Activated CD8-positive, alpha-beta memory T cell treated with anti-CD3 and anti-CD28 coated beads for 48 hours (primary cell): ENCODE measurements at places on chromosomes 1 and 21.

GRCh38 chr1:87305762-87306161 lies 22.9 kb upstream of the LMO4 start:
- DNase-seq: no peak

DNA sequence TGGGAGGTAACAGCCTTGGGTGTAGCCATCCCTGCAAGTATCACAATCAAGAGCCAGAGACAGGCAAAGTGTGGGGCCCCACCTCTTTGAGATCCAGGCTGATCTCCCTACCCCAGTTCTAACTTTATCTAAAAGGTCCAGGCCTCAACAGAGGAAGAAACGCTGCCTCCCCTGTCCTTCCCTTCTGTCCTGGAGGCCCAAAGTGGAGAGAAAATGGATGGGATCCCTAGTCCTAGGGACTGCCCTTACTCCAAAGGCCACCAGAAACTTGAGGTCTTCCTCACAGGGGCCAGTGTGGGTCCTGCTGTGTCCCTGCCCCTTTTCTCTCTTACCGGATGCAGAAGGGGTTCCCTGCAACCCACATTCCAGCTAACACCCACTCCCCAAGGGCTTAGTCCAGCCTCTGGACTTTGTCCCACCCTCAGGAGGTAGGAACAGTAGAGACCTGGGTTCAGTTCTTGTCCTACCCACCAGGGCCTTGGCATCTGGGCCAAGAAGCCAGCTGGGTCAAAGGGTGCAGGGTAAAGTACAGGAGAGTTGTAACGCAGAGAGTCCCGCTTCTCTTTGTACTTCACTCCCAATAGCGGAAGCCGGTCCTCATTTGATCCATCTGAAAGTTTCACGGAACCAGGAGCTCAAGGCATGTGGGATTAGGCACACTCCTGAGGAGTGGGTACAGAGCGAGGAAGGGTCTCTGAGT lies 1.9 kb downstream of the HDGF start:
- no peak for DNase-seq

DNA sequence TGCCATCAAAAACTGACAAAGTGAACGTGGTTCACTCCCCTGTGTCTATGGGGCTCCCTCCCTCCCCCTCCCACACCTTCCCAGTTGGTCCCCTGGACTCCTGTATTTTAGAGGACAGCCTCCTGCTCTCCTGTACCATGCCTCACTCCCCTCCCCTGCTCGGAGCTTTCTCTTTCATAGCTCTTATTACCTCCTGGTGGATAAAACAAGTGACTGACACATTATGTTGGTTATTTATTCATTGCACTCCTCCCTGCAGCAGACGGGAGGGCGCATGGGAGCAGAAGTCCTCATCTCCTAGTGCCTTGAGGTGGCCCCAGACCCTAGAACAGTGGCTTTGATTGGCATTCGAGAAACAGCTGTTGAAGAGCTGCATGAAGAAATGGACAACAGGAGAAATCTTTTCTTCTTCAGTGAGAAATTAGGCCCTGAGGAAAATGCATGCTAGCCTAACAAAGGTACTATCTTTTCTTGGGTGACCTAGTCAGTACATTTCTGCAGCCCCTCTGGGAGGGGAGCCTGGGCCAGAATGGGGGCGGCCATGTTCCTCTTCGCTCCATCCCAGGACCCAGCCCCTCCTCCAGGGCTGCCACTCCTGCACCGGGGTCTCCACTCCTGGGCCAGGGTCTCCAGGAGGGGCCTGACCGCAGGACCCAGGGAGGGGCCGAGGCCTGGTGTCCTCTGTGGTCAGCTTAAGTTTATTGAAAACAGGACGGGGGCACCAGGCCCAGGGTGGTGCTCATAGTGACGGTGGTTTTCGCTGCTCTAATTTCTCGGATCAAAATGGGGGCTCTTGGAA lies 1.2 kb upstream of the TFF1 start:
- DNase-seq: no peak

DNA sequence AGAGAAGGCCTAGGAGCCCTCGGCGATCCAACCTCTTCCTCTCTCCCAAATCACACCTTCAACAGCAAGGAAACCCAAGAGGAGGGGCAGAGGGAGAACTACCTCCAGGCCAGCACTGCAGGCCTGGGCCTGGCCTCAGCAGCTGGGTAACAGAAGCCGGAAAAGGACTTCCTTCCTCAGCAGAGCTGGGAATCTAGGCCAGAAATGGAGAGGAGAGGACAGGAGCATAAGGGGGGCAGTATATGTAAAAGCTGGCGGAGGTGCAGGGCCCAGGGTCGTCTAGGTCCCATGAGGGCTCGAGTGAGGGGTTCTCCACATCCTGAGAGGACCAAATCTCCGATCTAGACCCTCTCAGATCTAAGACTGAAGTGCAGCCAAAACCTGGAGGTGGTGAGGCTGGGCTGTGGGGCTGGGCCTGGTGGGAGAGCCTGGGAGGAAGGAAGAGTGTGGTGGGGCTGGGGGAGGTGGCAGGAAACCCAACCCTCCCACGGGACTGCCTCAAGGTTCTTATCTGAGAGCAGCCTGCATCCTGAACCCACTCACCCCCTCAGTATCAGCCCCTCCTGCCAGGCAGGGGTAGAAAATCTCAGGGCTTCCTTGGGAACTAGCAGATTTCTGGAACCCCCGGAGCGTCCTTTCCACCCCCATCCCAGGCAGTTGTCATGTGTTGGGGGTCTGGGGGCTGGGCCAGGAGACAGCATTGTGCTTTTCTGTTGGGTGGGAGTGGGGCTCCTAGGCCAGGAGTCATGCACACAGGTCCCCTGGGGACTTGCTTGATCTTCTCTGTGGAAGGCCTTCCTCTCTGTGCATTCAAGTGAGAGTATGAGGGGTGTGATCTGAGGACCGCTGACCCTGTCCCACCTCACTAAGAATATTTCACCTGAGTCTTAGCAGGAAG lies 33.0 kb downstream of the PIK3C2B start:
- no peak for DNase-seq

GRCh38 chr1:173255214-173255813 lies 48.2 kb upstream of the TNFSF4 start:
- no peak for DNase-seq

GRCh38 chr1:6348511-6349191 lies 44.9 kb downstream of the ACOT7 start:
- DNase-seq: no peak

DNA sequence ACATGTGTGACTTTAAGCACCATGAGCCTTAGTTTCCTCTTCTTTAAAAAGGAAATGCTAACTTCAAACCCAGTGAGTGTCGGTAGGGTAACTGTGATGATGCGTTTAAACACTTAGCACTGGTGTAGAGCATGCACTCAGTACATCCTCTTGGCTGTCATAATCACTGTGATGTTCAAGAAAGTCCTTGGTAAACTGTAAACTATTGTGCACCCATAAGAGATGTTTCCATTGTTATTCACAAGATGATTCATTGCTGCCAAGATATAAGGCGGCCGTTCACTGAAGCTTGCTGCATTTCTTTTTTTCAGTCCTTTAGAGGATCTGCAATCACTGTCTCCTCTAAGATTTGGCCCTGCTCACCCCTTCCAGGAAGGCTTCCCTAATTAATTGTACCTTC lies 61.8 kb upstream of the DAB1 start:
- DNase-seq: no peak

DNA sequence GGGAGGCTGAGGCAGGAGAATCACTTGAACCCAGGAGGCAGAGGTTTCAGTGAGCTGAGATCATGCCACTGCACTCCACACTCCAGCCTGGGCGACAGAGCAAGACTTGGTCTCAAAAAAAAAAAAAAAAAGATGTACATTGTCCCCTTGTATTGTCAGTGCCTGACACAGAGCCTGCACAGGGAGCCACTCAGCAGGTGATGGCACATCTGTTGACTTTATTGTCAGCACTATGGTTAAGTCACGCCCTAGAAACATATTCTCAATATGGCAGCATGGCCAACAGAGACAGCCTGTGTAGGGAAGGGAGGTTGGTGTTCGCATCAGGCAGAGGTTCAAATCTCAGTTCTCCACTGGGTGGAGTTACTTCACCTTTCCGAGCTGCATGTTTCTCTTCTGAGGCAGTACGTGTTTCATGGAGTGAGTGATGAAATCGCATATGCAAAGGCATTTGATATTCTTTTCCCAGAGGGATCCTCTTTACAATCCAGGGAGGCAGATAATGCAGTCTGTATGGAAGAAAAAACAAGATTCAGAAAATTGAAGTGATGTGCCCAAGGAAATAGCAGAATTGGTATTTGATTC lies 20.6 kb downstream of the LAMC2 start:
- DNase-seq: no peak

- no peak for DNase-seq
Observed at GRCh38 chr1:226428348-226428747, 20.5 kb upstream of the PARP1 start.

GRCh38 chr1:96240438-96240837 lies 481.1 kb upstream of the PTBP2 start:
- no peak for DNase-seq

DNA sequence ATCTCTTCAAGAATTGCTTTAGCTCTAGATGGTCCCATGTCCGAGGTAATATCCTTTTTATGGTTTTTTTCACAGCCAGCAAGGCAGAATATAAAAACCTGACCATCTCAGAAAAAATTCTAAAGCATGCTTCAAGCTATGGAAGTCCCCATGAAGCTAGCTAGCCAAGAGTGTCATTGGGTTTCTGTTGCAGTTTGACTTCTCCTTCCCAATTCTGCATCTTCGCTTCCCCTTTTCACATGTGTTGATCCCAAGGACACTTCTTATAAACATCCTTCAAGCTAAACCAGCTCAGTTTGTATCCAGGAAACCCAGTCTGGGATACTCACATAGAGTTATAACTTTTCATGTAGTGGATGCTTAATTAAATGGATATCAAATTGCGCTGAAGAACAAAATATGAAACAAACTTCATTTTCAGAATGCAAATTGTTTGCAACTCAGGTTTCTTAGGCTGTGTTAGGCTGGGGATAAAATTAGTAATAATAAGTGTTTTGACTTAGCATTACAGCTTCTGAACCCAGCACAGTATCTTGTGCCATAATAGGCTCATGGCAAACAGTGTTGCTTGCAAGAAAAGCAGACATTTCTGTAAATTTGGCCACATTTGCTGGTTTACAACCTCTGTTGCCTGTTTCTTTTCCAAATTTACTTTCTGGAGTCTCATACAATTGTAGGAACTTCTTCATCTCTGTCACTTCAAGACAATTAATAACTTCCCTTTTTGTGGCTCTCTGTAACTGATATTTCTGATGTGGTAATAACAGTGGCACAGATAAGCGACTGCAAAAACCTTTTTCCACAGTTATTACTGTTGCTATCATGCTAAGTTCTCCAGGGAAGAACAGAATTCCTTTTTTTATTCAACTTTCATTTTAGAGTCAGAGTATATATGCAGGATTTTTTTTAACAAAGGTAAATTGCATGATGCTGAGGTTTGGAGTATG lies 53.2 kb downstream of the NCAM2 start:
- no peak for DNase-seq

GRCh38 chr1:212021563-212021962 lies 13.8 kb downstream of the INTS7 start:
- no peak for DNase-seq

DNA sequence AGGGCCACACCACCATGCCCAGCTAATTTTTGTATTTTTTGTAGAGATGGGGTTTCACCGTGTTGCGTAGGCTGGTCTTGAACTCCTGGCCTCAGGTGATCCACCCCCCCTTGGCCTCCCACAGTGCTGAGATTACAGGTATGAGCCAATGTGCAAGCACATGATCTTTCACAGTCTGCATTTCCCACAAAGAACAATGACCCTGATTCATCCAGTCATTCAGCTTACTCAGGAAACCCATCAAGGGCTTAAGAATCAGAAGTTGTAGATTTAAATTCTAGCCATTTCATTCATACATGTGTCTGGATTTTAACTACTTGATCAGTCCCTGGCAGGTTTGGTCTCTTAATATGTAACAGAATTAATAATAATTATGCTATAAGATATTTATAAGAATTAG lies 2065.7 kb downstream of the MRPL39 start:
- DNase-seq: no peak

DNA sequence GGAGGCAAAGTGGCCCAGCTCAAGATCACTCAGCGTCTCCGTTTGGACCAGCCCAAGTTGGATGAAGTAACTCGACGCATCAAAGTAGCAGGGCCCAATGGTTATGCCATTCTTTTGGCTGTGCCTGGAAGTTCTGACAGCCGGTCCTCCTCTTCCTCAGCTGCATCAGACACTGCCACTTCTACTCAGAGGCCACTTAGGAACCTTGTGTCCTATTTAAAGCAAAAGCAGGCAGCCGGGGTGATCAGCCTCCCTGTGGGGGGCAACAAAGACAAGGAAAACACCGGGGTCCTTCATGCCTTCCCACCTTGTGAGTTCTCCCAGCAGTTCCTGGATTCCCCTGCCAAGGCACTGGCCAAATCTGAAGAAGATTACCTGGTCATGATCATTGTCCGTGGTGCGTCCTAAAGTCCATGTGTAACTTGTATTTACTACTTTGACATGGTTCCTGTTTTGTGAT lies 2.7 kb downstream of the RBM15 start:
- no peak for DNase-seq

DNA sequence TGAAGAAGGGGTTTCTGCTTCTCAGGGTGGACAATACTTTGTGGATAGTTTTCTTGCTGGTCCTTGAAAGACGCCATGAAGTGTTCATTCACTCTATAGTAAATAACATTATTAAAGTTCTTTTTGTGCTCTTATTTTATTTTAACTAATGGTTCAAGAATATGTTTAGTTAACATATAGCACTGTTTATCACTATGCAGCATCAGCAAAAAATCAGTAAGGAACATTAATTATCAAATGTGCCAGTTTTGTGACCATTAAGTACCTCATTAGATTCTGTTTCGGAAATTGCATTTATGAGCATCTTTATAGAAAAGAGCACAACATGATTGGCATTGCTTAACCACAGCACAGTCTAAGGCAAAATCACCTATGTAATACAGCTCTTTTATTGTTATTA lies 385.6 kb downstream of the LMO4 start:
- no peak for DNase-seq

- no peak for DNase-seq
Observed at GRCh38 chr1:162197615-162198421, 128.3 kb downstream of the NOS1AP start.

GRCh38 chr1:2046174-2046917 lies 3.9 kb upstream of the PRKCZ start:
- no peak for DNase-seq

DNA sequence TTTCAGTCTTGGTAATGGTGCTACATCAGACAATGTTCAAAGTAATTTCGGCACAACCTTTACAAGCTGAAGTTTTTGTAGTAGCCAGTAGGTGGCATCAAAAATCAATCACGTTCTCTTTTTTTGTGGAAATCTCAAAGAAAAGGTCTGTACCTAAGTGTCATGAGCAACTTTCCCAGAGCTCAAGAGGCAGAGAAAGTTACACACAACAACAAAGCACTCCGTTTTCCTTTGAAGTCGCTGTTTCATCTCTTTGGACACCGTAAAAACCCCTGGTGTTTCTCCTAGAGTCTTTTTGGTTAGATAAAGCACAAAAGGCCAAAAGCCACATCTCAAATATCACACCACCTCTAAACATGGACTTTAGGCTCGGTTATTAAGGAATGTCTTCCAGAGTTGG lies 131.6 kb downstream of the LHX8 start:
- DNase-seq: no peak

GRCh38 chr21:32993894-32994293 lies 31.8 kb upstream of the OLIG2 start:
- DNase-seq: no peak
